ENCODE measurements at places on chromosomes 1 and 21. TPM values are rescaled to one million over a fixed set of nuclear protein-coding genes. Genes with fewer than 3 reads are reported as not detected.

Gene ACP6
- total RNA-seq = 12.6 TPM

Gene NBPF11
- 11.8 TPM for total RNA-seq

DNA sequence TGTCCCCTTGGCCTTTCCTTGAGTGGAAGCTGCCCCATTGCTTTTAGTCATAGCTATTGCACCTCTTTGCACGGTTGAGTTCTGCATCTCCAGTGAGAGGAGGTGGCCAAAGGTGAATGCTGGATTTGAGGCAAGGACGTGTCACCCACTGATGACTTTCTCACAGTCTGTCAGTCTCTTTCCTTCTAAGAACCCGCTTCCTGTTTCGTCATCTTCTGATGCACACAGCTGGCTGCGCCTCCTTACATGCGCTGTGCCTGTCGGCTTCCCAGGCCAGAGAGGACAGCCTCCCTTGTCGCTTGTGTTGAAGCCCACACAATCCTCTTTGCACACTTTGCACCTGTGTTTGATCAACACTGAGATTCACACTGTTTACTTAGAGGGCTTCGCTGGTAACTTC is 41.8 kb upstream of the PWP2 start:
- DNase-seq = no peak

DNA sequence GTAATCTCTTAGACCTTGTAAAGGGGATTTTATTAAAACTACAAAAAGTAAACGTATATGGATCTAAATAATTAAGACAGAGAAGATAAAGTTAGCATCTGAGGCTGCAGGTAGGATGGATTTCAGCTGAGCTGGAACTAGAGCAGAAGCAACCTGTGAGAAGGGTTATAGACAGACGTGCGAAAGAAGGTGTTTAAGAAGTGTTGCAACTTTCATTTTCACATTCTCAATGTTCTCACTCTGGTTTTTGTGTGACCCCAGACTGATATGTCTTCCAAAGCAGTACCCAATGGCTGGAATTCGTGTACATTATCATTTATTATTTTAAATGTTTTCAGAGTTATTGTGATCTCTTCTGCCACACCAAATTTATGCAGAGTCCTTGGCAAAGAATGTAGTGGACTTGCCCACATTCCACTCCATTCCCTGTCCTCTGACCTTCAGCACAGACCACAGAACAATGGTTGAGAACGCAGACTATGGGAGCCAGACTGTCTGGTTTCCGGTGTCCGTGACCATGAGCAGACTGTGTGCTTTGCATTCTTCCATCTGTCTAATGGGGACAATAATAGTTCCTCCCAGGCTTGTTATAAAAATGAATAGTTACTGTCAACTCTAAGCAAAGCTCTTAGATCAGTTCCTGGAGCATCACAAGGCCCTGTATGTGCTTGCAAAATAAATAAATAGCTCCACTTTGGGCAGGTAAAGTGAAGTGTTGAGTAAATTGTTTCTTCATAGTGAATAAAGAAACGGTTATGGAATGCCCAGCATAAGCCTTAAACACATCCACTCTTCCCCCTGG is 140.6 kb upstream of the SAMSN1 start:
- no peak for DNase-seq

DNA sequence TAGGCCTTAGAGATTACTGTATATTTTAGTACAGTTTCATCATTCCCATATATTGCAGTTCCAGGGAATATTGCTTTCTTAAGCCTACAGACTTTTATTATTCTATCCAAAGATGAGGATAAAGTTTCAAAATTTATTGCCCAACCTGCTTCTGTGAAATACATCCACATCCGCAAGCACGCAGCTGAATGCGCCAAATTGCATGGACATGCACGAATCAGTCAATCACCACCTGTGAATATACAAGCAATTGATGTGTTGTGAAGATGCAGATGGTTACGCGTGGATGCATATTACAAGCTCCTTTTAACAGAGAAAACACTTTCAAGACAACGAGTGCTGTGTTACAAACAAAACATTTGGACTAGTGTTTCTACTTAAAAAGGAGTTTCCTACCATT is 577.8 kb upstream of the PLXNA2 start:
- DNase-seq = no peak

DNA sequence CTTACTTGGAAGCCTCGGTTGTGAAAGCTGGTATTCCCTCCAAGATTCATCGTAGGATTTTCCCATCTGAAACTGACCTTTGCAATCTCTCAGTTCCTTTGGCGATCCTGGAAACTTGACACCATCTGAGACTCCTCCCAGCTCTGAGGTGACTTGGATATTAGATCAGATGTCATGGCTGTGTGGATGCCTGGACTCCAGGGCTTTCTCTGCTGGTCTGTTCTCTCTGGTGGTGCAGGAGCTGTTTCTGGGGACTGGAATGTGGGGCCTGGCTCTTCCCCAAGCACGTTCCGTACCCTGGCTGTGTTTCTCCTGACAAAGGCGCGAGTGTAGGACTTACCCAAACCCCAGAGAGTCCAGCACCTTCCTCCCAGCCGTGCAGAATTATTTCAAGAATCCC is 252.2 kb downstream of the RPS6KC1 start:
- DNase-seq = no peak
